ENCODE measurements at places on chromosomes 2 and 18. TPM values are rescaled to one million over a fixed set of nuclear protein-coding genes. Genes with fewer than 3 reads are reported as not detected.

PMAIP1 gene
- total RNA-seq = 13.7 TPM

TBC1D8 gene
- total RNA-seq = 69.1 TPM

LINC00305 gene
- total RNA-seq = not detected

SULT1C4 gene
- not detected for total RNA-seq

RTP5 gene
- total RNA-seq = not detected

LRRC30 gene
- total RNA-seq = not detected

NT5DC4 gene
- not detected for total RNA-seq

ADI1 gene
- 55.0 TPM for total RNA-seq

CNTNAP5 gene
- total RNA-seq = not detected

ALPI gene
- total RNA-seq = not detected

SKOR2 gene
- total RNA-seq = not detected
